Omental fat pad (tissue), 4 donors: ENCODE measurements at places on chromosomes 12 and 14.

GRCh38 chr12:22169376-22169775, 123.4 kb downstream of the CMAS start:
- DNase-seq, result no peak

GRCh38 chr12:5017638-5018348, 25.9 kb upstream of the KCNA5 start:
- DNase-seq, result no peak

- DNase-seq, result no peak
These were observed 121.5 kb downstream of the CAPZA3 start for GRCh38 chr12:18859400-18859799.

- DNase-seq, result no peak
These were observed 20.9 kb upstream of the BLTP3B start for GRCh38 chr12:100163416-100164152.

- DNase-seq, result no peak
These were observed 19.3 kb downstream of the PPP2R5E start for GRCh38 chr14:63523735-63524426.

DNA sequence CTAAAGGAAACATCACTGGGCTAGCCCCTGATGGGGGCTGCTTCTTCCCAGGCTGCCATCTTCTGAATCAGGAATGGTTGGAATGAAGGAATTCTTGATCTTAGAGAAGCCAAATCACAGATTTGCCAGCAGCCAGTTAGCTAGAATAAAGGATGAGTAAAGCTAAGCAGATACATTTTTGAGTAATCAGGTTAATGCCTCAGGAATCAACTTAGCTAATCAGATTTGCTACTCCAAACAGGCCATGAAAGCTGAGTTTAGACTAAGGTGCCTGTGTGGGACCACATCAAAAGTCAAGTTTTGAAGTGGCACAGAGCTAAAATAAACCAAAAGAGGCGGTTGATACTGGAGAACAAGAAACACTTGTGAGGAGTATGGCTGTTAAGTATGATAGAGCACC, 28.8 kb upstream of the LMO3 start:
- no peak for DNase-seq

GRCh38 chr12:21509768-21510167, 8.2 kb downstream of the GOLT1B start:
- DNase-seq, result no peak

DNA sequence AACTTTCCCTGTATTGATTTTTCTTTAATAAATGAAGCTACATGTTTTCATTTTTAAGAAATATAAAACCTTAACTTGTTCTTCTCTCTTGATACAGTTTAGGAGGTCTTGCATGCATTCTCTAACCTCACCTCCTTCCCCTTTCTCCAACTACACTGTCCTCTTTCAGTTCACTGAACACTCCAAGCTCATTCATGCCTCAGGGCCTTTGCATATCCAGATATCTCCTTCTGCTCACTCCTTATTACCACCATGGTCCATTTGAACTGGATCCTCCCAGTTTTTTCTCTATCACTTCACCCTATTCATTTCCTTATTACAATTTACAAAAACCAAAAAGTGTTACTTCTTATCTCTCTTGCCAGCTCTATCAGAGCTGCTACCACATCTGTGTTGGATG, 242.9 kb upstream of the PLEKHG7 start:
- DNase-seq, result no peak

DNA sequence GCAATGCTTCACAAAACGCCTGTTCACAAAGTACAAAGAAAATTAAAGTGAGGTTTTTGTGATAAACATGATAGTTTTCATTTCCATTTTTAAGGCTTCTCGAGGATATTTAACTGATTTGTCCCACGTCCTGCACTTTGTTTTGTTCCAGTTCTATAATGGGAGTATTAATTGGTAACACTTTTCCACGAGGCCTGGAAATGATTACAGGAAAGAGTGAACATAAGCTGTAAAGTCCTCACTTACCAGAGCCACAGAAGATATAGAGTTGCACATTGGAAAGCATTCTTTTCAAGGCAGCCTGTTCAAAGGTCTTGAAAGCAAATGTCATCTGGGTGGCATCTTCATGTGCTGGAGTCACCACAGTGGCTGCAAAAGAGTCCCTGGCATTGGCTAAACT, 1236.6 kb downstream of the BCL11B start:
- DNase-seq, result no peak

DNA sequence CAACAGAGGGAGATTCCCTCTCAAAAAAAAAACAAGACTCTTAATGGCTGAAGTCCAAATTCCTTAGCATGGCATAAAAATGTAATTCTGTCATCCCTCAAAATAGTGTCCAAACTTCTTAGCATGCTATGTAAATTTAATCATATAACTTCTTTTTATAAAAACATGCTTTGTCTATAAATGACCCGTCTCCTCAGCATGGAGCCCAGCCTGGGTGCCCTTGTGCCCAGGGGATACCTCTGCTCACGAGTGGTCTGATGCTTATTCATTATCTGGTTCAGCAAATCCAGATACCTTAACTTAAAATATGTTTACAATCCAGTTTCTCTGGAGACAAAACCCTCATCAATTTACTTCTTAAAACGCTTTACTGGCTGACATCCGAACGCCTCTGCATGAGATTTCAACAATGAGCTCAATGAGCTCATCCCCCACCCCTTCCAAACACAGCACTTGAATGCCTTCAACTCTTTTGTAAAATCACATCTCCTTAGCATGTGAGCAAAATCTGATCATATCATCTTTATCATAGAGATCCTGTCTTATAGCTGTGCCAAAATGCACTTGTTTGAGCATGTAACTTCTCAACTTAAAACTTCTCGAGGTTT, 15.7 kb downstream of the RTL1 start:
- DNase-seq, result no peak

DNA sequence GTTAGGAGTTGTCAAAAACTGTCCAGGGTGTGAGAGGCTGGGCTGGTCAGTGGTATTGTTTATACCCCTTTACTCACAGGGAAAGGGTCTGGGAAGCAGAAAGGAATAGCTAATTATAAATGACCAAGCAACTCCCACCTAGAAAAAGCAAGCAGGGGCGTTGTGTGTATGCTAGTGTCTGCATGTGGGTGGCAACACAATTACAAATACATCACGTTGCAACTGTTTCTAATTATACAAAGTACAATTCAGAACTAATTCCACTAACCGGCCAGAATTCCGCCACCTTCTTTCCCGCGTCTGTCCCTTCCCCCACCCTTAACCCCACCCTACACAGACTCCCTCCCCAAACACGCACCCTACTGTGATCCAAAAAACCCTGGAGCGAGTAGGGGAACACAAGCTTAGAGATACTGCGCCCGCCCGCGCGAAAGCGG, 2.2 kb downstream of the DPF3 start:
- no peak for DNase-seq

- no peak for DNase-seq
These were observed 76.9 kb downstream of the SUSD6 start for GRCh38 chr14:69688299-69688649.

GRCh38 chr14:96097752-96098151, 58.6 kb downstream of the C14orf132 start:
- DNase-seq, result no peak

GRCh38 chr12:57093415-57094207, 4.7 kb downstream of the NAB2 start:
- DNase-seq, result no peak

- DNase-seq, result no peak
These were observed 45.3 kb upstream of the NAA30 start for GRCh38 chr14:57345106-57345505.

- DNase-seq, result no peak
These were observed 26.4 kb downstream of the DDHD1 start for GRCh38 chr14:53126731-53127130.

GRCh38 chr12:103627189-103627855, 40.2 kb downstream of the STAB2 start:
- no peak for DNase-seq

GRCh38 chr12:123232472-123232806, 502 bp downstream of the MPHOSPH9 start:
- DNase-seq, result no peak

DNA sequence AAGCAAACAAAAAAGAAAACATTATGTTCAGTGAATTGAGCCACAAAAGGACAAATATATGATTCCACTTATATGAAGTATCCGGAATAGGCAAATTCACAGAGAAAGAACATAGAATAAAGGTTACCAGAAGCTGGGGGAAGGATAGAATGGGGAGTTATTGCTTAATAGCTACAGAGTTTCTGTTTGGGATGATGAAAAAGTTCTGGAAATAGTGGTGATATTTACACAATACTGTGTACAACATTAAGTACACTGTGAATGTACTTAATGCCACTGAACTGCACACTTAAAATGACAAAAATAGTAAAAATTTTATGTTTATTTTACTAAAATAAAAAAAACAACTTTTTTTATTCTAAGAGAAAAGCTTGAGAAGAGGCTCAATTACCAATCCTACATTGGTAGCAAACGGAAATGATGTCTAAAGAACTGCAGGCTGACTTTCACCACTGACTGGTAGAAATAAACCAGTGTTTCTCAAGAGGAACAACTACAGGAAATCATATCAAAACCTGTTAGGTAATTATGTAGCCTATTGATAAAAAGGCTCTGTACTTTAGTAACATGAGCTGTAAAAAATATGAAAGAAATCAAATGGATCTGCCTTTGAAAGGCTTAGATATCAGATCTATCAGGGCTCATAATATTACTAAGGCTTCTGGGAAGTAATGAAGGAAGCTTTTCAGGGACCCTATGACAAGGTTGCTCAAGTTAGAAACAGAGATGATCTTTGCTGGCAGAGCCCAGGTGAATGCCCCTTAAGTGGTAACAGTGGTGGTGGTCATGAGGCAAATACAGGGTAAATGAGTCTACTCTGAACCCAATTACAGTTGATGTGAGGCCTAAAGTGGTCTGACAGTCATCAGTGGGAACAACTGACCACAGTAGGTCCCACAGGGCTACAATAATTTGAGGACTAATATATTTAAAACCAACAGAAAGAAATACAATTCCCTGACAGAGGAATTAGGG, 41.3 kb downstream of the BAZ1A start:
- no peak for DNase-seq

DNA sequence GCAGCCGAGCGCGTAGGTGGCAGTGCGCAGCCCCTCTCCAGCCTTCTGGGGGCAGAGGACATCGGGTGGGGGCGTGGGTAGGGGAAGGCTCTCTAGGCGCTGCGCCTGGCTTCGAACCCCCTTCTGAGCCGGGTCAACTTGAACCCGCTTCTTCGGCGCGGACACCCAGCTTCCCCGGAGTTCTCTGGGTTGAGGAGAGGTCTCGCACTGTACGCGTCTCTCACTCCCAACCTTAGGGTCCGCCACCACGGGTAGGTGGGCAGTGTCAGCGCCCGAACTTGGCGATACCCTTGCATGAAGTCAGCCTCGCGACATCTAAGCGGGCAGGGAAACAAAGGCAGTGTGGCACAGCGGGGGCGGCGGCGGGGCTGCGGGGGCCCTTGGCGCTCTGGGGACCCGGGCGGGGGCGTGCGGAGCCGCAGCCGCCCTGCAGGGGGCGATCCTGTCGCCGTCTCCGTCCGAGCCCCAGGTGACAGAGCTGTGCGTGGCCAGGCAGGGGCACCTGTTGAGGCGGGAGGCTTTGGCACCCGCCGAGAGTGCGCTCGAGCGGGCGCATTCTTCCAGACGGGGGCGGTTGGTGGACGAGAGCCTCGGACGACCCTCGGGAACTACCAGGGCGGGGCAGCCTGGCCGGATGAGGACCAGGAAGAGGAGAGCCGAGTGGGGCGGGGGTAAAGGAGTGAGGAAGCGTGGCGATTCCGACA, 1.1 kb downstream of the GALNT16 start:
- no peak for DNase-seq

GRCh38 chr12:51009056-51009440, 17.1 kb downstream of the SLC11A2 start:
- DNase-seq, result no peak

DNA sequence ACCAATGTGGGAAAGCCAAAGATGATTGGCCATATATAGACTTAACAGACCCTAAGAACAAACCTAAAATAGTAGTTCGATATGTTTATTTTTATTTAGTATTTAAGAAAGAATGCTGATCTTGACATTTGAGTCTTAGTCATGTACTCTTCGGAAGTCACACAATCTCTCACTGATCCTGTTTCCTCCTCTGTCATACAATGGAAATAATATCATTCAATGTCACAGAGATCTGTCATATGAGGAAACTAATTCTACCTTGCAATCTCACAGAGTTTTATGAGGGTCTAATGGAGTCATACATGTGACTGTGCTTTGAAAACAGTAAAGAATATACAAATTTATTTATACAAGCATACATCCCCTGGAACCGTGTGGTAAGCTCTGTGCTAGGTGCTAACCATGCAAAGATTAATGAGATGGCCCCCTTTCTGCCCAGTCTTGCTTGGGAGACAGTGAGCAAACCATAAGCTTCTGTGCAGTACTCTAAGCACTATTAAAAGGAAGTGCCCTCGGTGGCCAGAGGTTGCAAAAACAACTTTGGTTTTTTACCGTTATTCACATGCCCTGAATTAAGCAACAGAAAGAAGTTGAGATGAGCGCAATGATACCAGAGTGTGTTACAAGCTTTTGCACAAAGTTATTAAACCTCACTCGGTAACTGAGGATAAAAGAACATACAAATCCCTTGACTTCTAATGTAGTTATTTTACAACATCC, 1.7 kb upstream of the LIN7A start:
- DNase-seq, result no peak

DNA sequence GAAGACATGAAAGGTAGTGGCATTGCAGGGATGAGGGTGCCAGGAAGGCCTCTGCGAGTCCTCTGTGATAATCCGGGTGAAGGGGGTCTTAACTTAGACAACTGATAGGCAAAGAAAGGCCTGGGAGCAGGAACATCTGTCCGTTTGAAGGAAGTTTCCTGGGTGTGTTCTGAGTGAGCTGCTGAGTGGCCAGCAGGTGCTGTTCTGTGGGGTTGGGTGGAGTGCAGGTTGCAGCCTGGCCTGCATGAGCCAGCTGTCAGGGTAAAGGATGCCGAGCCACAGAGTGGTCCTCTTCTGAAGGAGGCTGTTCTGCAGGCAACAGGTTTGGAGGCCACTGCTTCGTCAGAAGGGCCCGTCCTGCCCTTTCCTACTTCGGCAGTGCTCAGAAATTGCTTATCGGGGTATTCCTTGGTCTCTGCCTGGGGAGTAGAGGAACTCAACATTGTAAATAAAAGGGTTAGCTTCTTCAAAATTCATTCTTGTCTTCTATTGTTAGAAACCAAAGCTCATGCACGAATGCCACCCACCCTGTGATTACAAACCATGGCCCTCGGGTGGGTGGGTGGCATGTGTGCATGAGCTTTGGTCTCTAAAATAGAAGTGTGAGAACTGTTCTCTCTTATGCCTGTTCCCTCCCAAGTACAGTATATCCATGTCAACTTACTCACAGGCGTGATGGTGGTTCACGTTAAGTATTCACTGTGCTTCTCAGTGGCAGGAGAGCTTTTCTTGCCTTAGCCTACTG, 118.9 kb downstream of the CHST11 start:
- DNase-seq, result no peak

GRCh38 chr14:69471916-69472315, 12.6 kb upstream of the PLEKHD1 start:
- no peak for DNase-seq
